ENCODE measurements at places on chromosomes 4 and X.

- no peaks in the 10 kb centered on the region for H3K27me3 ChIP-seq
- no peaks in the 10 kb centered on the region for H3K36me3 ChIP-seq
- no peak overlapping the region for H3K27ac ChIP-seq
- no peaks in the 10 kb centered on the region for H3K4me1 ChIP-seq
- DNase-seq, result no peak
Observed at GRCh38 chrX:111035256-111035655, 60.7 kb upstream of the PAK3 start.

- H3K27ac ChIP-seq, result no peak overlapping the region
- DNase-seq, result no peak
- no peaks in the 10 kb centered on the region for H3K27me3 ChIP-seq
- H3K36me3 ChIP-seq, result no peaks in the 10 kb centered on the region
Observed at GRCh38 chrX:97267396-97268181, 383.9 kb downstream of the RPA4 start.

- DNase-seq, result no peak
- H3K27ac ChIP-seq, result no peak overlapping the region
- H3K27me3 ChIP-seq, result no peaks in the 10 kb centered on the region
- H3K36me3 ChIP-seq, result peaks cover 4% of the 10 kb centered on the region
- no peak overlapping the region for H3K4me3 ChIP-seq
Observed at GRCh38 chrX:110257889-110258288, 60.0 kb downstream of the AMMECR1 start.

DNA sequence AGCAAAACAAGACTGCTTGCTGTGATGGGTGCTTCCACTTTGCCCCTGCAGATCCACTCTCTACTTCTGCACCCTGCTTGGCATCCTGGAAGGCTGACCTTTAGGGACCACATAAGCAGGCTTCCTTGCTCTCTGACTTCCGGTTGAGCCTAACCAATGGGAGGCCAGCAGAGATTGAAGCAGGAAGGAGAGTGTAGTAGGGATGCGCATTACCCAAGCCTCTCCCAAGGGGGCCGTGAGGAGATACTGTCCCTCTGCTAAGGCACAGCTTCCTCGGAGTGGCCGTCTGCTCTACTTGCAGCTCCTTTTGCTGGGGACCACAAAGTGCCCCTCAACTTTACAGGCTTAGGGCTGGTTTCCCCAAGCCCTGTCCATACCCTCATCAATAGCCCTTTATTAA, 624.3 kb upstream of the TENM3 start:
- H3K36me3 ChIP-seq, result no peaks in the 10 kb centered on the region
- H3K27me3 ChIP-seq, result no peaks in the 10 kb centered on the region
- DNase-seq, result no peak
- no peak overlapping the region for H3K4me3 ChIP-seq
- no peak overlapping the region for H3K27ac ChIP-seq

DNA sequence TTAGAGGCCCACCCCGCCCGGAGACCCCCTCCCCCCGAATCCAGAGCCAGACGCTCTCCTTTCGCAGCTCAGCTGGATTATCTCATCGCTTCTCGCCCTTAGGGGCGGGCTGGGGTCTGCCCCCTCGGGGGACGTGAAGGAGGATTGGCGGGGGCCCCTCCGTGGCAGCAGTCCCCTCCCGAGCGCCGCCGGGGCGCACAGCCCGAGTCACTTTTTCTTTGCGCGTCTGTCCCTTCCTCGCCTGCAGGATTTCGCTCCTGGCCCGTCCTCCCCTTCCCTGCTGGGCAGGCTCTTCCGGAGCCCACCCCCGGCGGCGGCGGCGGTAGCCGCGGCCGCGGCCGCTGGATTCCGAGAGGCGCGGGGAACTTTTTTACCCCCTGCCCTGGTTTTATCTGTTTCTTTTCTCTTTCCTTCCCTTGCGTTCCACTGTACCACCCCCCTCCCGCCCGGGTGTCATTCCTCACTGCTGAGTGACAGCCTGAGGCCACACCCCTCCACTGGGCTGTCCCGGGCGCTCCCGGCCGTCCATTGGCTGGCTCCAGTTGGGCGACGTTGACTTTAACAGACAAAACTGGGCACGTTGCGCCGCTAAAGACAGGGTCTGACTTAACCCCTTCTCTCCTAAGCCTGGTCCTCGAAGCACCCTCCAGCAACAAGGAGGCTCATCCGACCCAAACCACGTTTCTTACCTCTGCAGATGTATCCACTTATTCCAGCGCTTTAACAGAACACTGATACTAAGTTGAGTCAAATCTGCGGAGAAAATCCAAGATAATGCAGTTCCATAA, 492 bp upstream of the NKX3-2 start:
- no peaks in the 10 kb centered on the region for H3K36me3 ChIP-seq
- peak; percentile 35 for DNase-seq
- peak overlapping the region; percentile 80 for H3K4me3 ChIP-seq

GRCh38 chr4:90187148-90187884, 60.1 kb downstream of the CCSER1 start:
- no peak overlapping the region for H3K4me3 ChIP-seq
- DNase-seq, result no peak
- H3K4me1 ChIP-seq, result peaks cover 11% of the 10 kb centered on the region
- H3K36me3 ChIP-seq, result no peaks in the 10 kb centered on the region

DNA sequence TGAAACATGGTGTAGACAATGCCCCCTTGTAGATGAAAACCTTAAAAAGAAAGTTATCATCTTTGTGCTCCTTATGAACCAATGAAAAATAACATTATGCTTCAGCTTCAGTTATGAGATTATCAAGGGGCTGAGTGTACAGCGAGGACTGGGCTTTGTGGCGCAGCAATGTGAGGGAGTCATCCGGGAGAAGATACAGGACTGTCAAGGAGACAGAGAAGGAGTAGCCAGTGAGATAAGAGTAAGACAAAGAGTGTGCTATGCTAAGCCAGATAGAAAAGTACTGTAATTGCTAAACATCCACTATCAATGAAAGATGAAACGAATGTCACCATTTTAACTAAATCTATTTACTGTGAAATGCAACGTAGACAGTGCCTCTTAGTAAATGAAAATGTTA, 3.6 kb upstream of the KLHL15 start:
- no peaks in the 10 kb centered on the region for H3K36me3 ChIP-seq
- no peak overlapping the region for H3K4me3 ChIP-seq
- peaks cover 3% of the 10 kb centered on the region for H3K4me1 ChIP-seq
- no peak overlapping the region for H3K27ac ChIP-seq

DNA sequence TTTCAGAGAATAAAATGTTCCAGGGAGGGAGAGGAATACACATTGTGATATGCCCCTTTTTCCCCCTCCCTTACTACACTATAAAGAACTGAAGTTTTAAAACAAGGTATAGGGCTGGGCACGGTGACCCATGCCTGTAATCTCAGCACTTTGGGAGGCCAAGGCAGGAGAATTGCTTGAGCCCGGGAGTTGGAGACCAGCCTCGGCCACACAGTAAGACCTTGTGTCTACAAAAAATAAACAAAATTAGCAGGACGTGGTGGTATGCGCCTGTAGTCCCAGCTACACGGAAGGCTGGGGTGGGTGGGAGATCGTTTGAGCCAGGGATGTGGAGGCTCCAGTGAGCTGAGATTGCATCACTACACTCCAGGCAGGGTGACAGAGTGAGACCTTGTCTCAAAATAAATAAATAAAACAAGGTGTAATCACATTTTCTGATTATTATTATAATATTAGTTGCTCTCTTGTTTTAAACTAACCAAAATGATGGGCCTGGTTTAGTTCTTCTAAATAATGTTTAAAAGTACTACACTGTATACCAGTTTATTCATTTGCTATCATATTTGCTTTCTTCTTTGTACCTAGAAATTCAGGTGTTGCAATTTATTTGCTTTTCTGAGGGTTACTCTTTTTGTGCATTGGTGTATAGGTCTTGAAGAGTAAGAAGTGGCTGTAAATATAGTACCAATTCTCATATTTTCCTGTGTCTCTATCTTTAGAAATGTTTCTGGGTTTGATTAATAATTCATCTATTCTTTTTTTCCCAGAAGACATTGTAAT, 8.8 kb downstream of the TBC1D8B start:
- H3K27me3 ChIP-seq, result no peaks in the 10 kb centered on the region
- no peak overlapping the region for H3K27ac ChIP-seq
- DNase-seq, result no peak
- H3K4me3 ChIP-seq, result no peak overlapping the region
- H3K4me1 ChIP-seq, result no peaks in the 10 kb centered on the region
